ENCODE measurements at places on chromosomes 12 and 14.
A peak's percentile ranks its signal among the peaks of the same experiment; 100 is the strongest.

- no peak for DNase-seq
Measured at GRCh38 chr14:105165761-105166485, 2.7 kb downstream of the JAG2 start.

DNA sequence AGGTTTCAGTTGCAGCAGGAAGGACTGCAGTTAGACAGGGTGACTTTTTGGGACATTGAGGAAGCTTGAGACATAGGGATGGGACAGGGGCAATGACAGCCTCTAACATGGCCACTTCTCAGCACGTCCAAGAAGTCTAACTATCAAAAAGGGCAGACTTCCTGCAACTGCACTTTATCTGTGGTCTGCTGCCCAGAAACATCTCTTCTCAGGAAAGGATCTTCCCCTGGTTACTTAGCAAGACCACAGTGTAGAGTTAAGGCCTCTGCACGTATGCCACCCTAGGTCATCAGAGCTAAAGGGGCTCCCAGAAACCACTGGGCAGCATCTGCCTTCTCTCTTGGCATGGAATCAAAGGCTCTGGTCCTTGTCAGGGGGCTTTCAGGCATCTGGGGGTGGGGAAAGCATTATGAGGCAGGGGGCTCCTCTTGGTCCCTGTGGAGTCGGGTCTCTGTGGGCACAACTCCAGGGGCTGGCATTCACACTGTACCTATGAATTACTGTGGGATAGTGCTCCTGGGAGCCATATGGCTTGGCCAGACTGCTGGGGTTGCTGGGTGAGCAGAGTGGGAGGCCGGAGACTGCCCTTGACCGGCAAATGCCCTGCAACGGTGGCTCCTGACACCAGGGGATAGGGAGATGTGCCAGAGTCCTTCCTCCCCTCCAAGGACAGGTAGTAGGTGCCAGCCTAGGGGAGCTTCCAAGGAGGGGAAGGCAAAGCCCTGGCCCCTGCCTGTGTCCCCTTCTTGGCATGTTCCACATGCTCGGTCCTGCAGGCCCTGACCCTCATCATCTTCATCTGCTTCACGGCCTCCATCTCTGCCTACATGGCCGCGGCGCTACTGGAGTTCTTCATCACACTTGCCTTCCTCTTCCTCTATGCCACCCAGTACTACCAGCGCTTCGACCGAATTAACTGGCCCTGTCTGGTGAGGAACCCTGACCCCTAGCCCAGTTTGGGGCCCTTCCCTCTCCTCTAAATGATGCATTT is 1.0 kb downstream of the CMTM5 start:
- no peak for DNase-seq

GRCh38 chr14:100778951-100779690 is 46.8 kb upstream of the MEG3 start:
- DNase-seq: no peak

DNA sequence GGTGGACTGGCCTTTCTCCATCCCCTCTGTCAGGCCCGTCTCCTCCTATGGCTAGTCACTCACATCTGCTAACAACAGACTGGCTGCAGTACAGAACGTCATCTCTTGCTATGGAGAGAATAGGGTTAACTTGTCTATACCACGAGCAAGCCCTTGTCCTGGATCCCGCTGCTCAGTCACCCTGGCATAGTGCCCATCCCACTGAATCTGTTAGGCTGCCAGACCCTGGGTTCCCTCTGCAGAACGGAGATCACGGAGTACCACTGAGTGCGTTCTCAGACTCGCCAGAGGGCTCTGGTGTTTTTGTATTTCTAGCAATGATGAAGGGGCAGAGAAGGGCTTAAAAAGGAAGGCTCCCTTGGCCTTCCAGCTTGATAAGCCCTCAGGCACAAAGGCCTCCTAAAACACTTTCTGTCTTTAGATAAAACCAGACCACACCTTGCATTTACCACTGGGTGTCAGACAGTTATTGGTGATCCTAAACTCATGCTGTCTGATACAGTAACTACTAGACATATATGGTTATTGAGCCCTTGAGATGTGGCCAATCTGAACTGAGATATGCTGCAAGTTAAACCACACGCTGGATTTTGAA is 6.3 kb upstream of the NRIP2 start:
- no peak for DNase-seq

DNA sequence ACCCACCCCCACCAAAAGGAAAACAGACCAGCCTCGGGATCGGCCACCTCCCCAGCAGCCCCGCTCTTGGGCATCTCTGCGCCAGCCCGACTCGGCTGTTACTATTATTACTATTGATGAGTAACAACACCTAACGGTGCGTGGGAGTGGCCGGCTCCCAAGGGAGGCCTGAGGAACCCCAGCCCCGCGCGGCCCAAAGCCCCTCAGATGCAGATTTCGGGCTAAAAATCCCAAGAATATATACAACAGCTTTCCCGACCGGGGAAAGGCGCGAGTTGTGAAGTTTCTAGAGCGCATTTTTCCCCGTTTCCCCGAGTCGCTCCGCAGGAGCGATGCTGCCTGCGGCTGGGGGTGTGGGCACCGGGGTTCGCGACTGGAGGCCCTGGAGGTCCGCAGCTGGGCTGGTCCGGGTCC is 565 bp downstream of the NT5DC3 start:
- DNase-seq: peak; percentile 12

- DNase-seq: no peak
Measured at GRCh38 chr14:58275527-58276190, 22.7 kb upstream of the ARID4A start.
